ENCODE measurements at places on chromosomes 13 and 19. TPM values are rescaled to one million over a fixed set of nuclear protein-coding genes. Genes with fewer than 3 reads are reported as not detected.

DNA sequence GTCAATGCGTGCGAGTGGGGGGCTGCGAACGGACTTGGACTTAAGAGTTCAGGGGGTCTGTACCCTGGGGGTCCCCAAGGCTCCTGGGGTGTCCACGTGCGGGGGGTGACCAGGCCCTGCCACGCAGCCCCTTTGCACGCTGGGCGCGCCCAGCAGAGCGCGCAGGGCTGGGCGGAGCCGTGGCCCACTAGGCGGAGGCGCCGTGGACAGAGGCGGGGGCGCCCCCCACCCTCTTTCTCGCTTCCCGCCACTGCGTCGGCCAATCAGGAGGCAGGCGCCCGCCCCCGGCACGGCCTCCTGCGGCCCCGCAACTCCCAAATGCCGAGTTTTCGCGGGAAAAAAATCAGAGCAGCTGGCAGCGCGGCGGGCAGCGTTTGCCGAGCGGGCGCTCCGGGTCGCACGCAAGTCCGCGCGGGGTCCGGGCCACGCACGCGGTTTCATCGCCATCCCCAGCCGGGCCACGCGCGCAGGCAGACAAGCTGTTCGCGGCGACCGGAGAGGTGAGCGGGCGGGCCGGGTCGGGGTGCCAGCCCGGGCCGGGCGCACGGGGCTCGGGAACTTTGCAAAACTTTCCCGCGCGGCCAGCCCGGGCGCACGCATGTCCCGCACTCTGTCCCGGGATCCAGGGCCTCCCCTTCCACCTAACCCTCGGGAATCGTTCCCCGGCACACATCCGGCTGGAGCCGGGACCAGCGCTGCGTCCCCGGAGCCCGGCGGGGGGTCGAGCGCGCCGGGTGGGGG is at the start of gene UHRF1:
TSS of gene UHRF1 (plus strand) at position 346 of the 741 bp plus-strand sequence. CDS start 1,385 bp downstream, outside the sequence.
- DNase-seq, result no peak

The PGLYRP2 gene
- 0.21 TPM for total RNA-seq

DNA sequence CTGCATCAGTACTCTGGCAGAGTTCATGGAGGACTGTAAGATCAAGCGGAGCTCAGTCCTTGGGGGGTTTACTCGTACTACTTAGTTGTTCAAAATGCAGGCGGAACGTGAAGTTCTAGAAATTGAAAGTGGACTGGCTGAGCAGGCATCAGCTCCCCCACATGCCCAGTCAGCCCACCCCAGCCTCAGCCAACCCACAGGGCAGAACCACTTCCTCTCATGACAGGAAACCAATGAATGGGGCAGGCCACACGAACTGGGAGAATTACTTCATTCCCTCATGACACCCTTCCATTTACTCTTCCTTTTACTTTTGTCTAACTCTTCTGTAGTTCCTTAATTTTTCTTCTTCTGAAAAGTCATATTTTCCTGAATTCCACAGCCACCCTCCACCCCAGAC is 71.9 kb downstream of the FLT1 start:
- DNase-seq, result peak; percentile 41

The NLRP4 gene
- total RNA-seq, result not detected

- peak; percentile 61 for DNase-seq
Observed at GRCh38 chr13:75327135-75327510, 154.8 kb downstream of the TBC1D4 start.

The ACP7 gene
- total RNA-seq, result not detected

The PRKCSH gene
- total RNA-seq, result 327 TPM

The NR2C2AP gene
- total RNA-seq, result 14.7 TPM

DNA sequence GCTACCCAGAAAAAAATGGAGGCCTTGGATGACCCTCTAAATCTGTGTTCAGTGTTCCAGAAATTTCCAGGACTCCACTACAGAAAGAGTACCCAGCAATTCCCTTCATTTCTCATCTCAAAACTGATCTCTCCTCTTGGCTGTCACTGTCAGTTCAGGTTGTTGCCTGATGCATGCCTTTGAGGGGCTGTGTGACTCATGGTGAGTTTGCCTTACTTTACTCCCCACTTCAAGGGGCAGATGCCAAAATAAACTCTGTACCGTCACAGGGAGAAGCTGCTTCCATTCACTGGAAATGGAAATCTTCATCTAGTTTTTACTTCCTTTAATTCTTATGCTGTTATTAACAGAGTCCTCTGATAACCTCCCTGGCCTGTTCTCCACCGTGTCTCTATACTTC is 1075.0 kb downstream of the DIAPH3 start:
- no peak for DNase-seq

The RUBCNL gene
- 1.6 TPM for total RNA-seq

GRCh38 chr19:867855-868457 is 8.5 kb downstream of the CFD start:
- no peak for DNase-seq

The CYP4F3 gene
- 0.07 TPM for total RNA-seq

- no peak for DNase-seq
Observed at GRCh38 chr19:30293051-30293785, 79.0 kb upstream of the ZNF536 start.

GRCh38 chr13:62357887-62358645 is 942.4 kb upstream of the PCDH20 start:
- DNase-seq, result no peak

- peak; percentile 25 for DNase-seq
Observed at GRCh38 chr19:47315125-47315821, 5.6 kb downstream of the C5AR1 start.

- no peak for DNase-seq
Observed at GRCh38 chr13:78631077-78631476, 27.7 kb upstream of the POU4F1 start.

DNA sequence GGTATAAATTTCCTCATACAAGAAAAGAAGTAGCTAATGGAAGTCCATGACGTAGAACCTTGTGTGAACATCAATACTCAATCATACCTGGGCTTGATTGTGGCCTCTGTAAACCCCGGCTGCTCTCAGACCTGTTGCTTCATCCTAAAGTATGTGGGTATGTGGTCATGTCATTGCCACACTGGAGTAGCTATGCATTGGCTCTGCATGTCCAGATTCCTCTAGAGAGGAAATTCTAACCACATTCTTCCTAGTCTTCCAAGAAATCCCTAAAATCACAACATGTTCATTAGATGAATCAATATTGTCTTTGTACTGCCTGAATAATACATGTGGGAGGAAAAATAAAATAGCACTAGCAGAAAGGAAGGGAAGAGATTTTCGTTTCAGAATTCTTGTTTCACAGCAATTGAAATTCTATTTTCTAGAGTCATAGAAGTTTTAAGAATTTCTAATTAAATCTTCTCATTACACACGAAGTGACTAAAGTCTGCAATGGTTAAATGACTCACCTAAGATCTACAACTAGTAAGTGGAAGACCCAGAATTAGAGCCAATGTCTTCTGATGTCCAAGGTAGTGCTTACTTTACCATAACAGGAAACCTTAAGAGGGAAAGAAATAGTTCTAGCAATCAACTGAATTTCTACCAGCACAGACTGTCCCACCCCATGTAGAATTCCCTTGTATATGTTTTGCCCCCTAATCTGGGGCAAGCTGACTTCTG is 28.0 kb downstream of the RXFP2 start:
- DNase-seq, result no peak

DNA sequence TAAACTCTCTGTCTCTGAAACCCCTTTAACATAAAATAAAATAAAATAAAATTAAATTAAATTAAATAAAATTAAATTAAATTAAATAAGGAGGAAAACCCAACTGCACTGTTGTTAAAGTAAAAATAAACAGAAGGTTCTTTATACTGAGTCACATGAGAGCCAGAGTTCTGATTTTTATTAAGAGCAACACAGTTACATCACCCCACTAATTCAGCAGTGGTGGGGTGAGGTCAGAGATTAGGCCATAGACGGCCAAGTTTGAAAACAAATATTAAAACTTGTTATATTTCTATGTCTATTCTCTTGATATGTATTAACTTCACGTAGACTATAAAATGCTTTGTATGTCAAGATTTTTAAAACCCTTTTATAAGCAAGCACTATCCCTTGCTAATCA is 59.5 kb downstream of the MYCBP2 start:
- DNase-seq, result no peak

- peak; percentile 42 for DNase-seq
Observed at GRCh38 chr19:4722671-4723594, 709 bp downstream of the DPP9 start.

The ZNF534 gene
- not detected for total RNA-seq

The CEACAM20 gene
- total RNA-seq, result not detected

DNA sequence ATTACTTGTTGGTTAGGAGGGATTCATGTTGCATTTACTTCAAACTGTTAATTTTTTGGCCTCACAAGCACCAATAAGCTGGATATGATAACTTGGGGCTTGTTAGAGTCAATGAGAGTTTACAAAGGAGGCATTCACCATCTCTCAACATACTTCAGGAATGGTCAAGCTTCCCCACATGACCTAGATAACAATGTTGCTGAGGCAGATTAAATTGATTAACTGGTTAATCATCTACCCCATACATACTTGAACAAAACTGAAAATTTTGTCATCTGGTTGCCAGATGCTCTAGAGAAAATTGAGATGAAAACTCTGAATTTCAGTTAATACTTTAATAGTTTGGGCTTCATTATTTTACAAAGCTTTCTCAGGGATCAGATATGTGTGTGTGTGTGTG is 43.0 kb upstream of the UBL3 start:
- DNase-seq, result no peak

- DNase-seq, result no peak
Observed at GRCh38 chr13:33550885-33551284, 265.3 kb upstream of the STARD13 start.

DNA sequence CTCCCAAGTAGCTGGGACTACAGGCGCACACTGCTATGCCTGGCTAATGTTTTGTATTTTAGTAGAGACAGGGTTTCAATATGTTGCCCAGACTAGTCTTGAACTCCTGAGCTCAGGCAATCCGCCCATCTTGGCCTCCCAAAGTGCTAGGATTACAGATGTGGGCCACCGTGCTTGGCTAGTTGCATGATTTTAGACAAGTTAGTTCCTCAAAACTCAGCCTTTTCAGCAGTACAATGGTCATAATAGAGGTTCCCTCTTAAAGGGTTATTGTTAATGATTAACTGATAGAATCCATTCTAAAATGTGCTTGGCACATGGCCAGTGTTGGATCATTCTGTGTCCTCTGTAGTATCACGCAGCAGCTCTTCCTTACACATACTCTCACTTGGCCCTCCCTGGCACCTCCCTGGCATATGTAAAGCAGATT is 19.5 kb upstream of the IFT88 start:
- DNase-seq, result no peak

DNA sequence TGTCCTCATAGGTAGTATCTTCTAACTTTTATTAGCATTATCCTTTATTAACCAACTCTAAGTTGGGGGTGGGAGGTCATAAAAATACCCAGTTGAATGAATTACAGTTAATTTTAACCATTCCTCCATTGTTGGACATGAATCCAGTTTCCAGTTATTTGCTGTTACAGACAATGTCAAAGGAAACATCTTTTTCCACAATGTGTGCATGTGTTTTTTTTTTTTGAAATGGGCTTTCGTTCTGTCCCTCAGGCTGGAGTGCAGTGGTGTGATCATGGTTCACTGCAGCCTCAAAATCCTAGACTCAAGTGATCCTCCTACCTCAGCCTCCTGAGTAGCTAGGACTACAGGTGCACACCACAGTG is 32.0 kb downstream of the KLF5 start:
- DNase-seq, result no peak

- DNase-seq, result no peak
Observed at GRCh38 chr19:47725759-47726401, 12.7 kb downstream of the EHD2 start.

DNA sequence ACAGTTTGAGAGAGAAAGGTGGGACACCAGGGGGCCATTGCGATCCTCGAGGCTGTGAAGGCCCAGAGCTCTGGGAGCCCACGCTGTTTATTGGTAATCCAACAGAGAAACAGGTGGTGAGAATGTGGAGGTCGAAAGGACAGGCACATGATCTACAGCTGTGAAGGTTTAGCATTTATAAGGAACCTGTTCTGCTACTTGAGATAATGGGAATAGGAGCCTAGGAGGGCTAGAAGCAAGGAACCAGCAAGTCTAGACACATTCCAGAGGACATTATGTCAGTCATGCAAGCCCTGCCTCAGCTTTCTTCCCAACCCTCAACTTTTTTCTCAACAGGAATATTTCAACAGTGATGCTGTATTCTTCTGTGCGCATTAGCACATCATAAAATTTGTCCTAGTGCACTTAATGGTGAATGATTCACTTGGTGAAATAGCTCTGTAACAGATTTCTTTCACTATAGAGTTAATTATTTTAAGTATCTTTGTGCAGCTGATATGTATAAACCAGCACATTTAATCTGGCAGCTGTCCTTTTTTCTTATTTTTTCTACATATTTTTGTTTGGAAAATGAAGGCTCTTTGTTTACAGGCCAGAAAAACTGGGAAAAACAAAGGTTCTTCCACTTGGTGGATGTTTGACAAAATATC is 25.4 kb downstream of the ZNF90 start:
- no peak for DNase-seq

- no peak for DNase-seq
Observed at GRCh38 chr13:110636053-110636475, 20.7 kb downstream of the NAXD start.

DNA sequence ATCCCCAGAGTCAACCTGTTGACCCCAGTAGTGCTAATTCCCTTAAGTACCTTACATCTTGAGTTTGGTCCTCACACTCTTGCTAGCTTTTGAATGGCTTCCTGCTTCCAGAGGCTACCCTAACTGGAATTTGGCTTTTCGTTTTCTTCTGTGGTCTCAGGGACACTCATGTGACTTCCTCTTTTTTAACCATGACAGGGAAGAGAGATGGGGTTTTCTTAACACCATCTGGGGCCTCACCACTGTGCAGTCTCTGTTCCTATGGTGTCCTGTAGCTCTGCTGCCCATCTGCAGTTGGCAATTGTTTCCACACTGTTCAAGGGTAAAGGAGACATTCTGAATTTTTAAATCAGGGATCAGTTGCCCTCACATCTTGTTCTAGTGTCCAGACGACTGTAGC is 66.7 kb downstream of the SLC10A2 start:
- DNase-seq, result no peak

DNA sequence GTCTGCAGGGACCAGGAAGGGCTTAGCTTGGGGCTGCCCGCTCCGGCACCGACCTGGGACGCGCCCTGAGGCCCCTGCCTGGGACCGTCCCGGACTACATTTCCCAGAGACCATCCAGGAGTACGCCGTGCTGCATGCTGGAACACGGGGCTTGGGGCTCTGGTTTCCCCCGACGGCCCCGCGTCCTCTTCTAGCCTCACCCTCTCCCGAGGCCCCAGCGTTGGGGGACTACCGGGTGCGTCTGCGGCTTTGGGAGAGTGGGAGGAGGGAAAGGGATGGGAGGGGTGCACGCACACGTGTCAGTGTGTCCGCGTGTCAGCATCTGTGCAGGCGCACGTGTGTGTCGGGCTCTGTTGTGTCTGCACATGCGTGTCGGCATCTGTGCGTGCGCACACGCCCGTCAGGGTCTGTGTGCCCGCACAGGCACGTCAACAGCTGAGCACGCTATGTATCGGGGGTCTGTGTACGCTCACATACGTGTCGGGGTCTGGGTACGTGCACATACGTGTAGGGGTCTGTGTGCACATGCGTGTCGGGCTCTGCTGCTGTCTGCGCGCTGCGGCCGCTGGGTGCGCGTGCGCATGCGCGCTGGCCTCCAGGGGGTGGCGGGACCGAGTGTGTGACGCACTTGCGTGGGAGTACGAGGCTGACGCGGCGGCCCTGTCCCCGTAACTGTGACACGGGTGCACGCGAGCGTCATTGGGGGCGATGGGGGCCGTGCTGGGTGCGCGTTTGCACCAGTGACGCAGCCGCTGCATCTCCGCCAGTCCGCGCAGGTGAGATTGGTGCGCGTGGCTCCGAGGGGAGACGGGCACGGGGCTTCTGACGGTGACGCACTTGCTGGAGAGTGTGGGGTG is at the start of gene ZNF331:
TSS of gene ZNF331 (plus strand) at position 625 of the 857 bp plus-strand sequence. CDS start 31,232 bp downstream, outside the sequence.
- peak; percentile 96 for DNase-seq

The TNFSF11 gene
- 1.0 TPM for total RNA-seq

Measured in natural killer cell (primary cell).